ENCODE measurements at places on chromosomes 7 and 10.
A peak's percentile ranks its signal among the peaks of the same experiment; 100 is the strongest.

DNA sequence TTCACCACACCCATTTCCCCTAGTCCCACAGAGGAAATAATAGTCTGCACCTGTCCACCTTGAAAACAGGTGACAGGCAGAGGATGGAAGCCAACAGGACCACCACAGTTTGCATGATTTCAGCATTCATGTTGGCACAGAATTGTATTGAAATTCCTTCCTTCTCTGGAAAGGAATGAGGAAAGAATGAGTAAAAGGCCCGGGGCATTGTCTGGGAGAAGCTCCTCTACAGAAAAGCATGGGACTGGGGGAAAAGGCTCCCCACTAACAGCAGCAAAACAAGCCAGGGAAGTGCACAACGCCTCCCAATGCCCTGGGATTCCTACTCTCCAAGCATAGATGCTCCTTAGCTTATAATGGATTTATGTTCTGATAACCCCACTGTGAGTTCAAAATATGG lies 28.5 kb upstream of the TOMM7 start:
- H3K4me3 ChIP-seq: no peak overlapping the region
- H3K27ac ChIP-seq: no peak overlapping the region
- DNase-seq: no peak
- no peaks in the 10 kb centered on the region for H3K36me3 ChIP-seq
- H3K27me3 ChIP-seq: no peaks in the 10 kb centered on the region

- H3K27ac ChIP-seq: no peak overlapping the region
- no peak for DNase-seq
- H3K27me3 ChIP-seq: no peaks in the 10 kb centered on the region
- H3K4me3 ChIP-seq: no peak overlapping the region
- H3K4me1 ChIP-seq: no peaks in the 10 kb centered on the region
- H3K36me3 ChIP-seq: no peaks in the 10 kb centered on the region
Observed at GRCh38 chr7:43302211-43302711, 189.8 kb downstream of the HECW1 start.

- H3K4me3 ChIP-seq: no peak overlapping the region
- no peaks in the 10 kb centered on the region for H3K27me3 ChIP-seq
- H3K4me1 ChIP-seq: no peaks in the 10 kb centered on the region
Observed at GRCh38 chr7:87767827-87768226, 108.3 kb downstream of the SLC25A40 start.

- no peak for DNase-seq
- H3K36me3 ChIP-seq: no peaks in the 10 kb centered on the region
- peaks cover 62% of the 10 kb centered on the region for H3K4me1 ChIP-seq
- no peak overlapping the region for H3K4me3 ChIP-seq
Observed at GRCh38 chr7:55073051-55073511, 54.3 kb downstream of the EGFR start.

DNA sequence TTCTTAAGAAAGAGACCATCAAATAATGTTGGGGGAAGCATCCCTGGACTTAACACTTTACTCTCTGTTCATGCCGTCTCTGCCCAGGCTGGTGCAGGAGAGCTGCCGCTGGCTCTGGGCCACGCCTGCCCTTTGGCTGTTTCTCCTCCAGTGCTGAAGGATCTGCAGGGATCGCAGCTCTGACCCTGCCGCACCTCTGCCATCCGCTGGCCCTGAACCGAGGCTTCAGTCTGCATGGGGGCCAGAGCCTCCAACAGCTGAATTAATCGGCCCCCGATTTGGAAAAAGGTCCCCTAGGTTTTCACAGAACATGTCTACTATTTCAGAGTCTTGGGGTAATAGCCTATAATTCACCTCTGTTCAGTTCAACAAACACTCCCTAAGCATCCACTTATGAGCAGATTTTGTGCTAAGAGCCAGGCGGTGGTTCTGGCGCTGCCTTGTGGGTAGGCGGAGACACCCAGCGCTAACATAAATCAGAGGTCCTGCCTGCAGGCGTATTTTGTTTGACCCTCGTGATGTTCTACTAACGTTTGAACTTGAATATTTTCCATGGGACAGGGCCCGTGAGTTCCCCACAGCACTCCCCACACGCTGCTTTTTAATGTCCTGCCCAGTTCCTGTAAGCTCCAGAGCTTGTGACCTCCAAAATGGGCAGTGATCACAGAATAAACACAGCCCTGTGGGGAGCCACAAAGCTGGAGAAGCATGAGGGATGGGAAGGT lies 99.0 kb downstream of the DYNC2I1 start:
- DNase-seq: no peak
- no peaks in the 10 kb centered on the region for H3K27me3 ChIP-seq
- no peak overlapping the region for H3K4me3 ChIP-seq

- no peaks in the 10 kb centered on the region for H3K27me3 ChIP-seq
- H3K36me3 ChIP-seq: no peaks in the 10 kb centered on the region
- no peaks in the 10 kb centered on the region for H3K4me1 ChIP-seq
- no peak for DNase-seq
- no peak overlapping the region for H3K4me3 ChIP-seq
- no peak overlapping the region for H3K27ac ChIP-seq
Observed at GRCh38 chr7:125747966-125748365, 818.3 kb upstream of the POT1 start.

GRCh38 chr10:94146746-94147145 lies 153.0 kb downstream of the PLCE1 start:
- no peaks in the 10 kb centered on the region for H3K4me1 ChIP-seq
- no peak overlapping the region for H3K4me3 ChIP-seq
- DNase-seq: no peak
- no peaks in the 10 kb centered on the region for H3K27me3 ChIP-seq
- H3K27ac ChIP-seq: no peak overlapping the region

DNA sequence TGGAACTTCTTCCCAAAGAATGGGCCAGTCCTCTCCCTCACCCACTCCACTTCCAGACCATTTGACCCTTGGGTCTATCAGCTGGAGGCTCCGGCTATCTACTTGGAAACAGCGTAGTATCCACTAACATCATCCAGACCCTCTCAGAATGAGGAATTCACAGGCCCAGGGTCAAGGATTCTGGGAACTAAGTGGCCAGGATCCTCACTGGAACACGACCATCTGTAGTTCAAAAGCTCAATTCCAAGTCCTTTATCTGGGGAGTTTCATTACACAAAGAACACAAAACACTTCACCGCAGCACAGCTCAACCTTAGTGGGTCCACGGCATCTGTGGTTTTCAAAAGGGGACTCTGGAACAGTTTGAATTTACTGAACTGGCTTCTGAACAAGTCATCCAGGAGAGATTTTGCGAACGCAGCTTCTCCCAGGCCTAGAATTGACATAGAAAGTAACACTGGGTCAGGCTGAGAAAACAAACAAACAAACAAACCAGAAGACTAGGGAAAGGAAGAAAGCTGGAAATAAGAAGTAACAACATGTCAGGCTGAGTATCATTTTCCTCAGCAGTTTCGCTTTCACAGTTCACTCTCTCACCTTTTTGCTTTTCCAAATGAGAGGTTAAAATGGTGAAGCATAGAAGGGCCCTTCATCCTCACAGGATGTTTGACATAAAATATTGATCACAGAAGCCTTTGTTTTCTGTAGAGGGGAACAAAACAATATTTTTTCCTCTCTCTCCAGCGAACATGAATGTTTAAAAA lies 57.6 kb upstream of the USP6NL start:
- no peak overlapping the region for H3K27ac ChIP-seq
- no peaks in the 10 kb centered on the region for H3K27me3 ChIP-seq
- no peaks in the 10 kb centered on the region for H3K36me3 ChIP-seq
- peaks cover 9% of the 10 kb centered on the region for H3K4me1 ChIP-seq
- no peak overlapping the region for H3K4me3 ChIP-seq

GRCh38 chr10:105210546-105210945 lies 569.5 kb downstream of the SORCS3 start:
- H3K4me1 ChIP-seq: no peaks in the 10 kb centered on the region
- no peaks in the 10 kb centered on the region for H3K27me3 ChIP-seq
- no peak overlapping the region for H3K27ac ChIP-seq
- DNase-seq: no peak
- H3K36me3 ChIP-seq: no peaks in the 10 kb centered on the region

- H3K4me1 ChIP-seq: no peaks in the 10 kb centered on the region
- no peaks in the 10 kb centered on the region for H3K36me3 ChIP-seq
- peaks cover 3% of the 10 kb centered on the region for H3K27me3 ChIP-seq
- H3K27ac ChIP-seq: no peak overlapping the region
Observed at GRCh38 chr7:97835296-97836138, 36.7 kb downstream of the ASNS start.

DNA sequence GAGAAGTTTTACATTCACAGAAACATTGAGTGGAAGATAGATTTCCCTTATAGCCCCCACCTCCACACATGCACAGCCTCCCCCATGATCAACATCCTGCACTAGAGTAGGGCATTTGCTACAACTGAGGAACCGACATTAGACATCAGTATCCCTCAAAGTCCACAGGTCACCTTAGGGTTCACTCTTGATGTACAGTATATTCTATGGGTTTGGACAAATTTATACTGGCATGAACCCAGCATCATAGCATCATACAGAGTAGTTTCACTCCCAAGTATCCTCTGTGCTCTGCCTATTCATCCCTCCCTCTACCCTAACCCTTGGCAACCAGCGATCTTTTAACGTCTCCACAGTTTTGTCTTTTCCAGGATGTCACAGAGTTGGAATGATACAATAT lies 64.4 kb downstream of the VSTM4 start:
- DNase-seq: no peak
- H3K27me3 ChIP-seq: no peaks in the 10 kb centered on the region
- H3K27ac ChIP-seq: no peak overlapping the region

GRCh38 chr7:32347244-32347828 lies 142.8 kb downstream of the LSM5 start:
- H3K4me1 ChIP-seq: no peaks in the 10 kb centered on the region
- no peak overlapping the region for H3K4me3 ChIP-seq
- no peak overlapping the region for H3K27ac ChIP-seq
- DNase-seq: no peak
- H3K27me3 ChIP-seq: no peaks in the 10 kb centered on the region

DNA sequence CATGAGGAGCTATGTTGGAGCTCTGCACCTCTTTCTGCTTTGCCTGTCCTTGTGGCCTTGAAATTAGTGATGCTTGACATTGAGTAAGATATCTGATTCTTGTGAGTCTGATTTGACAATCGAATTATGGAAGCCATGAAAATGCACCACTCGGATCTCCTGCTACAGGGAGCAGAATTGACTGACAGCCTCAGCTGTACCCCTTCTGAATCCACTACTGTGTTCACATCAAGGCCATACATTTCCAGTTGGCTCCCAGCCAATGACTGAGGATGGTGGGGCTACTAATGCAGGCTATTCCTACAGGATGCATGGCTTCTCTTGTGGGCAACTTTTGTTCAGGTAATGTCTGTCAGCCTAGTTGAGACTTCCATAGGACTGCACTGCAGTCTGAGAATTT lies 321.9 kb downstream of the REEP3 start:
- H3K4me3 ChIP-seq: no peak overlapping the region
- H3K4me1 ChIP-seq: no peaks in the 10 kb centered on the region
- H3K27ac ChIP-seq: no peak overlapping the region
- no peaks in the 10 kb centered on the region for H3K27me3 ChIP-seq
- no peak for DNase-seq
- H3K36me3 ChIP-seq: no peaks in the 10 kb centered on the region

GRCh38 chr7:22992874-22993840 lies 20.8 kb downstream of the HYCC1 start:
- no peaks in the 10 kb centered on the region for H3K36me3 ChIP-seq
- no peak for DNase-seq
- H3K4me1 ChIP-seq: no peaks in the 10 kb centered on the region
- no peak overlapping the region for H3K4me3 ChIP-seq
- H3K27me3 ChIP-seq: no peaks in the 10 kb centered on the region

DNA sequence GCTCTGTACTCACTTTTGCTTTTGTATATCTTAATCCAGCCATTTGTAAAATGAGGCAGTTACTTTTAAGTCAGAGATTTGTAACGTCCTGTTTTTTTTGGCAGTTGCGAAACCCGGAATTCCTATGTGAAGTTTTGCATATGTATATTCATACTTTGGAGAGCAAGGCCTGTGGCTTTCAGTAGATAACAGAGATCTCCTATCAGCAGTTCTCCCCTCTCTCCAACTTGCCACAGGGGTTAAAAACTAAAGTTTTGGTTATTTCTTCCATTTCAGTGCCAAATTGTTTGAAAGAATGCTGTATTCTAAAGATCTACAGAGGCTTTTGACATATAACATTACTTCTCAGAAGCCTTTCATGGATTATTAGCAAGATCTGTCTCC lies 102.4 kb downstream of the EXOC4 start:
- no peak overlapping the region for H3K27ac ChIP-seq
- DNase-seq: no peak
- no peaks in the 10 kb centered on the region for H3K27me3 ChIP-seq

DNA sequence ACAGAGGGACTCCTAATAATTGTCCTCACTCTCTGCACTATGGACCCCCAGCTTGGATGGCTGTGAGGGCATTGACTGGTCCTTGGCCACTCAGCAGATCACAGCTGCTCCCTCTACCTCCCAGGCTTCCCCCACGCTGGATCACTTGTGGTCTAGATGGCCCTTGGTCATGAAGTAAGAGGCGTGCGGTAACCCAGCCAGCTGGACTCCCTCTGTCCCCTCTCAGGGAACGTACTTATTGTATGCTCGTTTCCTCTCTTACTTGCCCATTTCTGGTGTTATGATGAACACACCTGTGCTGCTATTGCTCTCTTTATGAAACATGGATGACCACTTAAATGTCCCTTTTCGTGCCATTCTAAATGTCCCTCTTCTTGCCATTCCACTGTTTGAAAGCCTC lies 19.3 kb downstream of the ADAMTS14 start:
- H3K4me1 ChIP-seq: no peaks in the 10 kb centered on the region
- H3K36me3 ChIP-seq: no peaks in the 10 kb centered on the region
- no peak overlapping the region for H3K27ac ChIP-seq
- DNase-seq: no peak

DNA sequence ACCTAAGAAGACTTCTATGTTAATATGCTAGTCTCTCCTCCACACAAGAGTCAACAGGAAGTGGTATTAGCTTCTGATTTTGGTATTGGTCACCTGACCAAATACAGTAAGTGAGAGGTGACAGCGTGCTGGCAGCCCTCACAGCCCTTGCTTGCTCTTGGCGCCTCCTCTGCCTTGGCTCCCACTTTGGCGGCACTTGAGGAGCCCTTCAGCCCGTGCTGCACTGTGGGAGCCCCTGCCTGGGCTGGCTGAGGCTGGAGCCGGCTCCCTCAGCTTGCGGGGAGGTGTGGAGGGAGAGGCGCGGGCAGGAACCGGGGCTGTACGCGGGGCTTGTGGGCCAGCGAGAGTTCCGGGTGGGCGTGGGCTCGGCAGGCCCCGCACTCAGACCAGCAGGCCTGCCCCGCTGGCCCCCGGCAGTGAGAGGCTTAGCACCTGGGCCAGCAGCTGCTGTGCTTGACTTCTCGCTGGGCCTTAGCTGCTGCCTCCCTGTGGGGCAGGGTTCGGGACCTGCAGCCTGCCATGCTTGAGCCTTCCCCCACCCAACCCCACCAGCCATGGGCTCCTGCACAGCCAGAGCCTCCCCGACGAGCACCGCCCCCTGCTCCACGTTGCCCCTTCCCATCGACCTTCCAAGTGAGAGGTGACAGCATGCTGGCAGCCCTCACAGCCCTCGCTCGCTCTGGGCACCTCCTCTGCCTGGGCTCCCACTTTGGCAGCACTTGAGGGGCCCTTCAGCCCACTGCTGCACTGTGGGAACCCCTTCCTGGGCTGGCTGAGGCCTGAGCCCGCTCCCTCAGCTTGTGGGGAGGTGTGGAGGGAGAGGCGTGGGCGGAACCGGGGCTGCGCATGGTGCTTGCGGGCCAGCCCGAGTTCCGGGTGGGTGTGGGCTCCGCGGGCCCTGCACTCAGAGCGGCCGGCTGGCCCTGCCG lies 4.2 kb upstream of the ACSL5 start:
- no peaks in the 10 kb centered on the region for H3K4me1 ChIP-seq
- no peaks in the 10 kb centered on the region for H3K27me3 ChIP-seq
- H3K4me3 ChIP-seq: no peak overlapping the region
- DNase-seq: no peak

- H3K4me1 ChIP-seq: peaks cover 24% of the 10 kb centered on the region
- DNase-seq: no peak
- no peaks in the 10 kb centered on the region for H3K36me3 ChIP-seq
- peak overlapping the region; percentile 71 for H3K27ac ChIP-seq
- H3K4me3 ChIP-seq: no peak overlapping the region
Observed at GRCh38 chr7:105267244-105267643, 121.5 kb downstream of the SRPK2 start.
